ENCODE measurements at places on chromosomes 4 and X.

- no peak for DNase-seq
Measured at GRCh38 chr4:26368685-26369084, 47.9 kb downstream of the RBPJ start.

DNA sequence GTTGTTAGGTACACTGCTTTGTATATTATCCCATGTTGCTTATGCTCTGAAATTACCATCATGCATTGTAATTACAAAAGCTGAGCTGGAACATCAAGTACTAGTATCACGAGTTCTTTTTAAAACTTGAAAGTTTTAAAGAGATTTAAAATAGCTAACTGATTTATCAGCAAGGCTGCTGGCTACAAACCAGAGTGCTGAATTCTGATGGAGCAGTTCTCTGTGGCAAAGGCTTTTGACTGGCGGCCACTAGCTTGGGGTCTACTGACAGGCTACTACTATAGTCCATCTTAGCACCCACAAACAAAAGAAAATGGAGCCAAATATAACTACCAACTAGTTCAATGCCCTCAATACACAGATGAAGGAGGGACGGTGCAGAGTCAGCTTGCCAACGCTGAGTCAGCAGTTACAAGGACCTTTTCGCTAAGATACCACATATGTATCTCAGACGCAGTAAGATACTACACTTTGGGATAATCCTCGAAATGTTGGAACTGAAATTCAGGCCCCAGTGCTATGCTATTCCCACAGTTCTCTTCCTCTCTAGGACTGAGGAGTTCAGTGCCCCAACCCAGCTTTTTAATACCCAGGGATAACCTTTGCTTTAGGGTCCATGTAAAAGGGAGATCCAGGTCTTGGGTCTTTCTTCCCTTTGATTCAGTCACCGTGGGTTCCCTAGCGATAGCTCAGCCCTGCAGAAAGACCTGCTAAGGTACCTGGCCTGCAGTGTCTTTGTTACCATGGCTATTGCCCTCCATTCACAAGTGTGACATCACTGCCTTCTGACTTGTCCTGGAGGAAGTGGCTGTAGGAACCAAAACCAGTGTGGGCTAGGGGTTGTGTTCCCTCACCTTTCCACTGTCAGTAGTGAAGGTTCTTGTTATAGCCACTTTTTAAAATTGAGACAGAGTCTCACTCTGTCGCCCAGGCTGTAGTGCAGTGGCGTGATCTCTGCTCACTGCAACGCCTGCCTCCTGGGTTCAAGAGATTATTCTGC lies 22.8 kb downstream of the MFAP3L start:
- no peak for DNase-seq

GRCh38 chr4:155568641-155569220 lies 97.9 kb upstream of the GUCY1A1 start:
- no peak for DNase-seq

DNA sequence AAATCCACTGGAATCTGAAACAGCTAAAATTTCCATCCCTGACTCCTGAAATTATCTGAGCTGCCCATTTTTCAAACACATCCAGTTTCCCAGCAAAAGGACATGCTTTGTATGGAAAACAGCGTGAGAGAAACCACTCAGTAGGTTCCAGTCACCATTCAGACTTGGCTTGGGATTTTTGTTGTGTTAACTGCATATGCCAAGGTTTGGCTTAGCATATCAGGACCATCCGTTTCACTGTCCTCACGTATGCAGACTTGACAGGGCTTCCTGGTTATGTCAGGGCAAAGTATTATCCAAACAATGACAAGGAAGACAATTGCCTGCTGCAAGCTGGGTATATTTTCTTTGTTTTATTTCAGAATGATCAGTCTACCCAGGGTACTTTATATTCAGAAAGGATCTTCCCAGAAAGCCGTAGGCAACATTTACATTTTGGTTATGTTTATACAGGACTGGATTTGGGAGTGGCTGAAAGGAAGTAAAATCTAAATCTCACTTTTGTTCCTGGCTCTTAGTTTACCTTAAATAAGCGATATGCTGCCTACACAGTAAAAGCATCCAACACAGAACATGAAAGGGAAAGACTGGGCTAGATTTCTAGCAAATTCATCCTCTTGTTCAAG lies 41.3 kb upstream of the CCKAR start:
- DNase-seq: no peak

DNA sequence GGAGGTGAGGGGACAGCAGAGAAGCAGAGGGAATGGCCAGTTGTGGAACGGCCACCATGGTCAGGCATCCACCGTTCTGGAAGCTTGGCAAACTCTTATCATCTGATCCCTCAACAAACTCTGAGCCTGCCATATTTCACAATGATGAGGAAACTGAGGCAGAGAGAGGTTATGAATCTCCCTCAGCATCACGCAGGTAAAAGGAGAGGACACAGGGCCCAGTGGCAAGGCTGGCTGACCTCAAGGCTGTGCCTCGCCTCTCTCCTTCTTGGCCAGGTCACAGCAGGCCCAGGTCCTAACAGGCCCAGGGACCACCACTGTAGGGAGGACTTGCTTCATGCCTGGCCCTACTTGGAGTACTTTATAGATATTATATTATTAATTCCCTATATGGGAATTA lies 242.8 kb downstream of the EVC2 start:
- no peak for DNase-seq

GRCh38 chr4:174835536-174835935 lies 6.5 kb upstream of the GLRA3 start:
- no peak for DNase-seq

DNA sequence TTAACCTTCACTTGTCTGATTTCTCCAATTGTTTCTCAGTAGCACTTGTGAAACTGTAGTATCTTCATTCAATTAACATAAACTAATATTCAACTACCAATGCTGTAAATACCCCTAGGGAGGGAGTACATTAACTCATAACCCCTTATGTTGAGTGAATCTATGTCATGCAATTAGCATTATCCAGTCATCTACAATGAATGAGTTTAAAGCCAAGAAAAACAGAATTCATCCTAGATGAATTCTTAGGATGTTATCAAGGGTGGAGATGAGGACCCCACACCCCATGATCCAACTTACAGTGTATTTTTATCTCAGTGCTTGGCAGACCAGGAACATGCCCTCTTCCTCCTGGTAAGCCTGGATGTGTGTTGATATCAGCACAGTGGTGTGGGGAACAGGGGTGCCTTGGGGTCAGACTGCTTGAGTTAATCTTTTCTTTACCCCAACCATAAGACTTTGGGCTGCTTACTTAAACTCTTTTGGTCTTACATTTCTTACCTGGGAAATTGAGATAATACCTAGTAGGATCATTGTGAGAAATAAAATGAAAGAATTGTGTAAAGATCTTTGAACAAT lies 62.1 kb upstream of the SCOC start:
- no peak for DNase-seq

GRCh38 chrX:25012433-25012735 lies 3.4 kb downstream of the ARX start:
- DNase-seq: no peak

DNA sequence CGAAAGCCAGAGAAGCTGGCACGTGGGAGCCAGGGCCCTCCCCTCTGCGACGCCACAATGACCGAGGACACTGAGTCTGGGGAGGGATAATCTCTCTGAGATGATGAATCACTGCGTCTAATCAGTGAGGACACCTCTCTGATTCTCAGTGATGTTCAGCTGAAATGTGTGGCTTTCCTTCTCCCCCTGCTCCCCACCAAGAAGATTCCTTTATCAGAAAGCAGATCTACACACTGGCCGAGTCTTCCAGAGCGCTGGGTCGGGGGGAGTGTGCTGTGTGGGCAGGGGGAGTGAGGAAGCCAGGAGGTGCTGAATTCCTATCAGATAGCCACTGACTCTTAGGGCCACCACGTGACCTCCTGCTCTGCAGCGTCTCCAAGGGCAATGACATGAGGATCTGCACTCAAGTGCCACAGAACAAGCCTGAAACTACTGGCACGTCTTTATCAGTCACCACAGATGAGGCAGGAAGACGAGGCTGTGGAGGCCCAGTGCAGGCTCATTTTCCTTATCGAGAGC lies 89.2 kb downstream of the GATB start:
- DNase-seq: no peak

DNA sequence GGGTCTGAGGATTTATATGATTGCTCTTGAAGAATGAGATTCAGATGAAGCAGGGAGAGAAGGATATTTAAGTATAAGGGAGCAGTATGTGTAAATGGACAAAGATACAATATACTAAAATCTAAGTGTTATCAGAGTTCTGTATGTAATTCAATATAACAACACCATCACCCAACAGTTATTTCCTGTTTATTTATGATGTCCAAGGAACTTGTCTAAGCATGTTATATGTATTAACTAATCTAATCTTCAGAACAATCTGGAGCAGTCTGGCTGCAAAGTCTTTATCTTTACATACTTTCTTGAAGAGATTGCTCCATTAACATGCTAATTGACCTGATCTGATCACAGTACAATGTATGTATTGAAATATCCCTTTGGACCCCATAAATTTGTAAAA lies 203.8 kb upstream of the WDFY3 start:
- DNase-seq: no peak

- no peak for DNase-seq
Measured at GRCh38 chr4:163109967-163110366, 56.7 kb downstream of the NAF1 start.

- DNase-seq: no peak
Measured at GRCh38 chr4:55592014-55592413, at the start of gene PDCL2. Gene PDCL2 (minus strand): TSS chr4:55592245. CDS start chr4:55592109, 136 bp downstream.

DNA sequence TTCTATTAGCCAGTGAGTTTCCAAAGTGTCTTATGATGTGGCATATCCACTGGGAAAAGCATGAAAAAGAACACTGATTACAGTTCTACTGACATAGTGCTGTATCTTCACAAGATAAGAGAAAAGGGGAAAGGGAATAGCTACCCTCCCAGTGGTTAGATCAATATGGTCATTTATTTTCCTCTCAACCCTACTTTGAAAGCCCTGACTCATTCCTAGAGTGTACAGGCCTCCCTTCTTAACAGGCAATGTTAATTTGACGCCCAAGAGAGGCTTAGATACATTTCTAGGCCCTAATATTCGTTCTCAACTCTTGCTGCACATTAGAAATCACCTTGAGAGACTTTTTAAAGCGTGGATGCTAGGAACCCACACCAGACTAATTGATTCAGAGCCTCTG lies 20.4 kb upstream of the BRS3 start:
- no peak for DNase-seq

All from occipital lobe (tissue), 3 donors.